ENCODE measurements at places on chromosomes 1 and 21.

GRCh38 chr1:61220536-61220935 lies 138.2 kb downstream of the NFIA start:
- DNase-seq = no peak

DNA sequence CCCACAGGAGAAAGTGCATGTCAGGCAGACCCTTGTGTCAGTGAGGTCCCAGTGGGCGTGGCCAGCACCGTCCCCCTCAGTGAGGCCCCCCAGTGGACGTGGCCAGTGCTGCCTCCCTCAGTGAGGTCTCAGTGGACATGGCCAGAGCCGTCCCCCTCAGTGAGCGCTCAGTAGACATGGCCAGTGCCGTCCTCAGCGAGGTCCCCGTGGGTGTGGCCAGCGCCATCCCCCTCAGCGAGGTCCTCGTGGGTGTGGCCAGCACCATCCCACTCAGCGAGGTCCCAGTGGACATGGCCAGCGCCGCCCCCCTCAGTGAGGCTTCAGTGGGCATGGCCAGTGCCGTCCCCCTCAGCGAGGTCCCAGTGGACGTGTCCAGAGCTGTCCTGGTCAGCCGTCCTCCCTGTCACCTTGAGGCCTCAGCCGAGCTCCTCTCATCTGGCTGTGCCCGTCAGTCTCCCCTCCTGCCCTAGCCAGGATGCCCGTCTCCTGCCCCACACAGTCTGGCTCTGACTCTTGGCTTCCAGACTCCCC lies 35.5 kb downstream of the PDE9A start:
- no peak for DNase-seq

DNA sequence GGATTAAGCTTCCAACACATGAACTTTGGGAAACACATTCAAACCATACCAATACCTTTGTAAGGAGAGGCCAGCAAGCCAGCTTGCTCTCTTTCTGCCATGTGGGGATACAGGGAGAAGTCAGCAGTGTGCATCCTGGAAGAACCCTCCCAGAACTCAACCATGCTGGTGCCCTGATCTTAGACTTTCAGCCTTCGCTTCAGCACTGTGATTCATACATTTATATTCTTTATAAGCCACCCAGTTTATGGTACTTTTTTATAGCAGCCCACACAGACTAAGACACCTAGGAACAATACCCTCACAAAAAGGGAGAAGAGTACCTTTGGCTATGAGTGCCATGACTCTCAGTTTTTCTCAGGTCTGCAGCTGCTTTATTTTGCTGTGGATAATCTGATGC lies 35.9 kb downstream of the C1orf87 start:
- DNase-seq = no peak

DNA sequence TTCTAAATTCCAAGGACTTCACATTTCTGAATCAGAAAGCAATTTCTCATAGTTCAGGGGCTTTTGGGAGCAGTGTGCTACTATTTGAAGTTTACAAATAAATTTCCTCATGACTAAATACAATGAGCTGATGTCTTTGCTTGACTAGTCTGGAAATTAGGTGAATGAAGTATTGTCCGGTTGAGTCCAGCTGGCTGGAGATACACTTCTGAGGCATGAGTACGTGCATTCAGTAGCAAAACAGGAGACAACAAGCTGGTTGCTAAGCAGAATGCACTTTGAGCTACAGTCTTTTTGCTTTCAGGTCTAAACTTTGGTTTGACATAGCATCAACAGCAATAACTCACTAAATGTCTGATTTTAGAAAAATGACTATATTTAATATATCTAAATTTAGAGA lies 27.1 kb downstream of the ZNHIT6 start:
- DNase-seq = no peak

DNA sequence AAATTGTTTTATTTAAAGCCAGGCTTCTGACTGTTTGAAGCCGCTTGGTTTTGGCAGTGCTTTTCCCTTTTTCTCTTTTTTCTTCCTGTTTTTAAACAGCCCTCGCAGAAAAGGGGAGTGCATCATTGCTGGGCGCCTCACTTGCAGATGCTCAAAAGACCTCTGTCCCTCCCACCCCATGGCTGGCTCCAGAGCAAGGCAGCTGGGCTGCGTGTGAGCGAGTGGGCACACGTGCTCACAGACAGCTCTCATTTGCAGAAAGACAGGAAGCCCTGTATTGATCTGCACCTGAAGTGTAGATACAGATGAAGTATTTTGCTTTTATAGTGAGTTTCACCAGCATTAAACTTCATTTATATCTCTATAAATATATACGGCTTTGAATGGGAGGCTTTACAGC lies 8.8 kb downstream of the TNR start:
- DNase-seq = no peak

GRCh38 chr1:214146523-214146922 lies 134.4 kb upstream of the SMYD2 start:
- no peak for DNase-seq

- no peak for DNase-seq
Observed at GRCh38 chr1:54848134-54848948, 38.7 kb downstream of the DHCR24 start.

- DNase-seq = no peak
Observed at GRCh38 chr1:32234792-32235191, 12.2 kb upstream of the FAM167B start.

DNA sequence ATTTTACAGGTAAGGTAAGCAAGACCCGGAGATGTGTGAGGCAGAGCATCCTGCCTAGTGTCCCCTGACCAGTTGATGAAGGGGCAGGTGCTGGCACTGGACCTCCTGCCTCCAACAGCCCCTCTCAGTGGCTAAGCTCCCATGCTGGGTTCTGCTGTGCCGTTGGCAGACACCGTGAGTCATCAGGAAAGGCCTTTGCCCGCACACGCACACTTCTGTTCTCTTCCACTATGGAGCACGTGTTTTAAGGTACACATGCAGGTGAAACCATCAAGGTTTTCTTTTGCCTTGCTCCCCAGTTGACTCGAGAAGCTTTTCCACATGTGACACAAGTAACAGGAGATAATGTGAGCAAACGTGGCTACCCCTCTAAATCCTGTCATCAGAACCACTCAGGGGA lies 207.9 kb downstream of the RRAGC start:
- DNase-seq = no peak

Data from left ventricle myocardium superior (tissue), 1 donor.